ENCODE measurements at places on chromosomes 5 and 9.

DNA sequence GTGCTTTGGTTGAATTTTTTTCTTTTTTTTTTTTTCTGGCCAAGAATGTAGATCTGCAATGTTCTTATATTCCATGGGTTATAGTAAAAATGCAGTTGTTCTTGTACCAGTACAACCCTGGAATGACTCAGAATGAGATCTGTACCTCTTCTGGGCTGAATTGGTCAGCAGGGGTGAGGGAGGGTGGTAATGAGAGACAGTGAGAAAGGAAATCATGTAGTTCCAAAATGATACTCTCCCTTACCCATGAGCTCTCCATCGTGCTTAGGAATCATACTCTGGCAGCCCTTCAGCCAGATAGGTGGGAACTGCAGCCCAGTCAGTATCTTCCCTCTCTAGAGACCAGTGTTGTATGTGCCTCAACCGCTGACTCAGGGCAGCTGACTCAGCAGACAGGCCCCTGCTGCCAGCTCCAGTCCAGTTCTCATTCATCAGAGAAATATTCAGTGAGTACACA lies 2.1 kb upstream of the GLIS3 start:
- DNase-seq: no peak

DNA sequence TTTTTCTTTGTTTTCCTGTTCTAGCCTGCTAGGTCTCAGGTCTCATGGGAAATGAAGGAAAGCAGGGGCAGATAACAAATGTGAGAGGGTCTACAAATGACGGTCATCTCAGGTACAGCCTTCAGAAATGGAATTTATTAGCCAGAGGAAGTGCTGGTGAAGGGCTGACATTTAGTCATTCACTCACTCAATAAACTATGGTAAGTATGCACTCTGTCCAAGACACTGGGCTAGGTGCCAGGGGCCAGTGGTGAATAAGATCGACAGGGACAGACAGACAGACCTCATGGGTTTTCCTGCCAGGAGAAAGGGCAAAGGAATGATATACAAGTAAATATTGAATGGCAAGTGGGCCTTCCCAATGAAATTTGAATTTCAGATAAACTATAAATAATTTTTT lies 6.3 kb downstream of the PDE6A start:
- DNase-seq: no peak

DNA sequence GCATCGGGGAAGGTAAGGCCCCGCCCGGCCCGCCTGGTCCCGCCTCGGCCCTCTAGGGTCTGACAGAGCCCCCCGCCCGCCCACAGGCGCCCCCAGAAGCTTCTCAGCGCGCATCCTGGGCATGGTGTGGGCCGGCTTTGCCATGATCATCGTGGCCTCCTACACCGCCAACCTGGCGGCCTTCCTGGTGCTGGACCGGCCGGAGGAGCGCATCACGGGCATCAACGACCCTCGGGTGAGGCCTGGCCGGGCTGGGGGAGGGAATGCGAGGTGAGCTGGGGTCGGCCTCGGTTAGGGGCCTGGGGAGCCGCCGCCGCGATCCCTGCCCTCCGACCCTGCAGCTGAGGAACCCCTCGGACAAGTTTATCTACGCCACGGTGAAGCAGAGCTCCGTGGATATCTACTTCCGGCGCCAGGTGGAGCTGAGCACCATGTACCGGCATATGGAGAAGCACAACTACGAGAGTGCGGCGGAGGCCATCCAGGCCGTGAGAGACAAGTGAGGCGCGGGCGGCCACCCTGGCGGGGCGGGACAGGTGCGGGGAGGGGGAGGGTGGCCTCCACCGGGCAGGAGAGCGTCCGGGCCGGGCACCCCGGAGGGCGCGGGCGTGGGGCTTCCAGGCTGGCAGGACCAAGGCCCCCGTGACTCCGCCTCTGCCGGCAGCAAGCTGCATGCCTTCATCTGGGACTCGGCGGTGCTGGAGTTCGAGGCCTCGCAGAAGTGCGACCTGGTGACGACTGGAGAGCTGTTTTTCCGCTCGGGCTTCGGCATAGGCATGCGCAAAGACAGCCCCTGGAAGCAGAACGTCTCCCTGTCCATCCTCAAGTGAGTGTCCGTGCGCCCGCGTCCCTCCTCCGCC lies 7.1 kb downstream of the LRRC26 start:
- no peak for DNase-seq

DNA sequence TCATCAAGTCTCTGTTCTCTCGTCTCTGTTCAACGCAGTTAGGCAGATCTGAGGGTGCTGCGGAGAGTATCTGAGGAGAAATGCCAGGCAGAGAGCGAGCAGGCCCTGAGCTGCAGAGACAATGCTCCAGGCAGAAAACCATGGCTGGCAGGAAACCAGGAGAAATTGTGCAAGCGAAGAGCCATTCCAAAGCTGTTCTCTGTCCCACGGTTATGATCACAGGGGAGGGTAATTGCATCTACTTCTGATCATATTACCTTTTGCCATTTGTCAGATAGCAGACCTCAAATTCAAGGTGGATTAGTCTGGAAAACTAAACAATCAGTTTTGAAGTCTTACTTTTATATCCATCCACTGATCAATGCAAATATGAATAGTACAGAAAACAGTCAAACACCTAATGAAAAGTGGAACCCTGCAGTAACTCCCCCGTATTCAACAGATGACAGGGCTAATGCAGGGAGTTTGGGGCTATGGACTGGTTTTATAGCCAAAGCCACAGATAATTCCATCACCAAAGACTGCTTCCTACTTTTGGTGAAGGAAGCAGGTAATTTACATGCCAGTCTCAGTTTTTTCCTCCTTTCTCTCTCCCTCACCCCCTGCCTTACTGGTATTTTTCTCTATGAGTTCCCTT lies 228.0 kb downstream of the DCP2 start:
- DNase-seq: no peak

DNA sequence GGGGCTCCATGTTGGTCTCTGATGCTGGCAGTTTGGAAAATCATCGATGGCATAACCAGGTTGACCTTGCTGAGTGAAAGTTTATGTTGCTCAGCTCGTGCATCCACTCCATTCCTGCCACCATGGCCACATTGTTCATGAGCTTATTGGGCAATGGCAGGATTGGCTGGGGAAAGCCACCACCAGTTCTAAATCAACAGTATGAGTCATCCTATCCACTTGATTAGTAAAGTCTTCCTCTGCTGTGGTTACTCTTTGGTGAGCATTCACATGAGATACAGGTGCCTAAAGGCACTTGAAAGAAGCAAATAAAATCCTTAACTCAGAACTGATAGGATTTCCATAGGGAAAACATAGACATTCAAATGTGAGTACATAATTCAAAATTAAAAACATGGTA lies 131.8 kb upstream of the FBN2 start:
- DNase-seq: no peak

All from stimulated activated CD4-positive, alpha-beta T cell treated with anti-CD3 and anti-CD28 coated beads, Interleukin-1b, Interleukin-23, amount 100 ng/mL, for 1 hour (primary cell).